ENCODE measurements at places on chromosomes 1 and 21.

- DNase-seq: peak; percentile 81
Observed at GRCh38 chr1:10679496-10680220, 116.8 kb downstream of the CASZ1 start.

- no peak for DNase-seq
Observed at GRCh38 chr21:34994766-34995631, 54.1 kb downstream of the RUNX1 start.

GRCh38 chr1:13748610-13749505 lies 48.9 kb downstream of the PRDM2 start:
- DNase-seq: peak; percentile 98

DNA sequence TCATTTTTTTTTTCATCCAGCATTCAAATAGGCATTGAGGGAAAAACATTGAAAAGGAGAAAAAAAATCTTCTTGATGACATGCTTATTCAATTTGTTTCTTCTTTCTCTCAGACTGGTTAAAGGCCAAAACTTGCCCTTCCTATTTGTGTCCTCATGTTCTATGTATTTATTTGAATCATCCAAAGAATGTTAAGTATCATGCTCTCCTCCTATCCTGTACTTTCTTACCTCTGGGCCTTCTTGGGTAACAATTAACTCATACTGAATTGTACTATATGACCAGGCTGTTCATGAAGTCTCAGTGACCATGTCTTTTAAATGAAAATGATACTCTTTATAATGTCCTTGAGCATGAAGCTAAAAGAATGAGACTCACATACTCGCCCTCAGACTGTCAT lies 36.5 kb upstream of the DENND1B start:
- DNase-seq: no peak

- no peak for DNase-seq
Observed at GRCh38 chr21:32884062-32884461, 112.5 kb upstream of the PAXBP1 start.

DNA sequence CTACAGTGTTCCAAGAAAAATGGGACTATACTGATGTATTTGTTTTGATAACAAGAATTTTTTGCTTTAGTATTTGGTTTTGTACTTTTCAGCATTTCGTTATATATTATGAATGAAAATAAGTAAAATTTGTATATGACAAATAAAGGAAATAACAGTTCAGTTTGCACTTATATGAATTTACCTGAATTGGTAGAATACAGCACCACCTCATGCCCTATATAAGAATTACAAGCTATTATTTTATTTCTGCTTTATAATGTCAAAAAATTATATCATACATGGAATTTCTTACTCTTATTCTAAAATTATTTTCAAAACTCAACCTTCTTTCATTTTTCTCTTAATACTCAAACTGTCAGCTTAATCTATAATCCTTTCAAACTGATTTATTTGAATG lies 14.6 kb downstream of the EFCAB7 start:
- DNase-seq: peak; percentile 24

GRCh38 chr1:212928323-212929291 lies 21.7 kb upstream of the VASH2 start:
- DNase-seq: peak; percentile 73
